ENCODE measurements at places on chromosomes 13 and 19.

DNA sequence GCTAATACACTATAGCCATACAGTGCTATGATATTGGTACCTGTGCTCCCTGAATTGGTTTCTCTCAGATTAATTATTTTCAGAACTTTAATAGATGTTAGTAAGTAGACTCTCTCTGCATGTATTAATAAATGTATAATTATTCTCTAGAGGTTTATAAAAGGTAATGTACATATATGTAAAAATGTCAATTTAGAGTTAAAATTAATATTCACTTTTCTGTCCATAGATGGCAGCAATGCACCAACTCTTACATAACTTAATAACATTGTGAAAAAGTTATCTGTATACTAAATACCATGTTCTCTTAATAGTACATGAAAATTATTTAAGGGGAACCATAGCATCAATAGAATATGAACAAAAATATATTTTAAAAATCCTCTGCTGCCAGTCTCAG is 515.0 kb upstream of the KLHL1 start:
- DNase-seq = no peak

DNA sequence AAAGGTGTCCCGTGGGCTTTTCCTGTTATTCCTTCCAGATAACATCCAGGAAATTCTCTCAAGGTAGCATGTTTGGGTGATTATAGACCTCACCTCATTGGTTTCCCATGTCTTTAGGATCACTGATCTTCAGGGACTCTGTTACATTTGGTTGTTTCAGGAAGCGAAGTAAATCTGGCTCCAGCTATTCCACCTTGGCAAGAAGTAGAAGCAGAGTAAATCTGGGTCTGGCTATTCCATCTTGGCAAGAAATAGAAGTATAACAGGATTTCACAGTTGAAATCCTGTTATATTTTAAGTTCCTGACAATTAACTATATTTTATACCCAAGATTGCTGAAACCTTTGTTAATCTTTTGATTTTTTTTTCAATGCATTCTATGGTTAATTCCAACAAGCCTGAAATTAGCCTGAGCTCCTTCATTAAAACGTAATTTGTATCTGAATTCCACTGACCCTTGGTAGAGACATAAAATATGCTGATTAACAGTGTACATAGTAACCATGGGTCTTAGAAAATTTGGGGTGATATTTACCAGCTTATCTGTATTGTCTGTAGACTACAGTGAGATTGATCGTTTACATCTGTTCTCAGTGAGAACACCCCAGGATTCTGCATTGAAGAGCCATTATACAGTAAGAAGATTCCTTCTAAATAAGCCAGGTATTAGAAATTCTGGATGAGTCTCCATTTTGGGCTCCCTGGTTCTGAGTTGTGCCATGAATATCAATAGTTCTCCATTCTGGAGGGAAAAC is 267.6 kb upstream of the SLITRK6 start:
- no peak for DNase-seq

GRCh38 chr19:35224681-35225571 is 3.6 kb downstream of the FAM187B start:
- DNase-seq = no peak

- no peak for DNase-seq
These were observed 21.1 kb downstream of the ARL11 start for GRCh38 chr13:49649244-49649962.

DNA sequence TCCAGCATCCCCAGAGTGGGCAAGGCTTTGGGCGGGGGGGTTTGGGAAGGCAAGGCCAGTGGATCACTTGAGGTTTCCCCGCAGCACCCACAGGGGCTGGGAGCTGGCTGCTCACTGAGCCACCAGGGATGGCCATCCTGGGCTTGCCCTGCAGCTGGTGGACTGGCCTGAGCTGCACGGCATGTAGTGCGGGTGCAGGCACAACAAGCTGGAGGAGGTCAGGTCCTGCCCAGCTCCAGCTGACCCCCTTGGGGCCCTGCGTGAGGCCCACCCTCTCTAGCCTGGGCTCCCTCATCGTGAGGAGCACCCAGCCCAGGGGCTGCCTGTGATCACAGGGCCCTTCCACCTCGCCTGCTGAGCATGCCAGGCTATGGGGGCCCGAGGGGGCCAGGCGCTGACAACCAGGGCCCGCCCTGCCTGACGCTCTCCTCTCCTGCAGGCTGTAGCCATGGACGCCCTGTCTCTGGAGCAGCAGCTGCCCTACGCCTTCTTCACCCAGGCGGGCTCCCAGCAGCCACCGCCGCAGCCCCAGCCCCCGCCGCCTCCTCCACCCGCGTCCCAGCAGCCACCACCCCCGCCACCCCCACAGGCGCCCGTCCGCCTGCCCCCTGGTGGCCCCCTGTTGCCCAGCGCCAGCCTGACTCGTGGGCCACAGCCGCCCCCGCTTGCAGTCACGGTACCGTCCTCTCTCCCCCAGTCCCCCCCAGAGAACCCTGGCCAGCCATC is 22.9 kb downstream of the COMP start:
- DNase-seq = no peak

GRCh38 chr19:29809795-29810503 is 1.8 kb upstream of the CCNE1 start:
- no peak for DNase-seq

DNA sequence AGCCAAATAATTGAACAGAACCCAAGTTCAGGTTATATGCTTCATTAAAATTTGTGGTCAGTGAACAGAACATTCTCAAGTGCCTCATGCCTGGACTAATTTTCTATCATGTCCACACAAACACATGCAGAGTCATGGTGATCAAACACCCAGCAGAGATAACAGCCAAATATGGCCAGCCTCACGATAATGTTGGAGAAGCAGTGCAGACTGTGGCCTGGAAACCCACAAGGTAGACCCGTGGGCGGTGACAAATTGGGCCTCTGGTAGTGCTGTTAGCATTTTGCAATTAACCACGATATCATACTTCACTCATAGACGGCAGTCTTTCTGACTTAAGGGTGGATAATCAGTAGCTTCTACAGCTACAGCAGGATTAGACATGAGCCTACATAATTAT is 35.0 kb upstream of the VWA8 start:
- no peak for DNase-seq

DNA sequence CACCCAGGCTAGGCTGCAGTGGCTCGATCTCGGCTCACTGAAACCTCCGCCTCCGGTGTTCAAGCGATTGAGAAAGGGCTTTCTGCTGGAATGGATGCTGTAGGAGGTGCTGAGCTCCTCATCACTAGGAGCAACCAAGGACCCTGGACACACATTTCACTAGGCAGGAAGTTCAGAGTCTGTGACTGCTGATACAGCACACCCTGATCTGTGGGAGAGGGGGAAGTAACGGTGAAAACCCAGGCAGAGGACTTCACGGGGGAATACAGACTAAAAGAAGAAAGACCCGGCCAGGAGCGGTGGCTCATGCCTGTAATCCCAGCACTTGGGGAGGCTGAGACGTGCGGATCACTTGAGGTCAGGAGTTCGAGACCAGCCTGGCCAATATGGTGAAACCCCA is 11.9 kb upstream of the NOTCH3 start:
- DNase-seq = no peak

DNA sequence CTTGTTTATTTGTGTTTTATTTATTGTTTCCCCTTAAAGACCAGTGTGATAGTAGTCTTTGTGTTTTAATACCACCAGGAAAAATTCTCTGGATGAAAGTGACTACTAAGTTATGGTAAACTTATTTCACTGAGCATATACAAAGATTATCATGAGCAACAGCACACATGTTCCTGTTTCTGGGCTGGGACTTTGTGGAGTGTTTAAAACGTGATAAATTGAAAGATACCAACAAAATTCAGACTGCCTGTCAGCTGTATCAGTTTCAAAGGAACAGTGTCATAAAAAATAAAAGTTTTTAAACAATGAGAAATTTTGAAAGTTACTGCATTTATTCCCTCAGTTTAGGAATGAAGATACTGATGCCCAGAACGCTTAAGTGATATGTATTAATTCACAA is 259.4 kb downstream of the DACH1 start:
- no peak for DNase-seq

DNA sequence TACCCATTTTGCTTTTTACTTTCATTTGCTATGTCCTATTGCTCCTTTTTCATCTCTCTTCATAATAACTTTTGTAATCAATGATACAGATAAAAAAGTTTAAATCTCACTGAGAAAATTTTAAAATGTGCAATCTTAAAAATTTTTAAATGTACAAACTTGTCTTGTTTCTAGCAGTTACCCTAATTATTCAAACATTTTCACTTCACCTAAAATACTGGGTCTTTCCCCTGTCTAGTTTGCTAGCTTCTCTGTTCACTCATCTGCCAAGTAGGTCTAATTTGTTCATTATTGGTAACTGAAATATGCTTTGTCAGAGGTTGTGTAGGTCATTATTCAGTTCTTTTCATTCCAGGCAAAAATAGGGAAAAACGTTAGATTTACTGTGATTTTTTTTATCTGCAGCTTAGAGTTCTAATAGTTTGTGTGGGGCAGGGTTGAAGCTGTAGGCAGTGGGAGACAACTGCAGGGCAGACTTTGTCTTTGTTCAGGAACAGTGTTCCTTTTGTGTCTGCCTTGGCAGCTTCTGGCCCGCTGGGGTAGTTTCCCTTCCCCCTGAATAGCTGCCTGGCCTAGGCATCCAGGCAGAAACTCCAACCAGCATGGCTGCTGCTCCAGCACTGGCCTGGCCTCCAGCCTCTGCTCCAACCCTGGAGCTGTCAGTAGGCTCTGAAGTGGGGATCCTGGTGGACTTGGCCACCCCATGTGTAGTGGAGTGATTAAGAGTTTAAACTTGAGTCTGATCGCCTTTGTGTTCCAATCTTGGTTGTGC is 48.5 kb downstream of the WDFY2 start:
- no peak for DNase-seq

DNA sequence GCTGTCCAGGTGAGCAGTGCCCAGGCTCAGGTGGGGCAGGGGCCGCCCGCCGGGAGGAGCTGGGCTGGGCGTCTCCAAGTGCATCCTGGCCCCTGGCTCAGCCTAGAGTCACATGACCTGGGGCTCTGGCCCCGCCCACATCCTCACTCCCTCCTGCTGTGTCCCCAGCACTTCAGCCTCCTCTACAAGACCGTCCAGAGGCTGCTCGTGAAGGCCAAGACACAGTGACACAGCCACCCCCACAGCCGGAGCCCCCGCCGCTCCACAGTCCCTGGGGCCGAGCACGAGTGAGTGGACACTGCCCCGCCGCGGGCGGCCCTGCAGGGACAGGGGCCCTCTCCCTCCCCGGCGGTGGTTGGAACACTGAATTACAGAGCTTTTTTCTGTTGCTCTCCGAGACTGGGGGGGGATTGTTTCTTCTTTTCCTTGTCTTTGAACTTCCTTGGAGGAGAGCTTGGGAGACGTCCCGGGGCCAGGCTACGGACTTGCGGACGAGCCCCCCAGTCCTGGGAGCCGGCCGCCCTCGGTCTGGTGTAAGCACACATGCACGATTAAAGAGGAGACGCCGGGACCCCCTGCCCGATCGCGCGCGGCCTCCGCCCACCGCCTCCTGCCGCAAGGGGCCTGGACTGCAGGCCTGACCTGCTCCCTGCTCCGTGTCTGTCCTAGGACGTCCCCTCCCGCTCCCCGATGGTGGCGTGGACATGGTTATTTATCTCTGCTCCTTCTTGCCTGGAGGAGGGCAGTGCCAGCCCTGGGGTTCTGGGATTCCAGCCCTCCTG is 16.8 kb upstream of the CELF5 start:
- DNase-seq = no peak

GRCh38 chr13:106772006-106772601 is 204.2 kb upstream of the ARGLU1 start:
- DNase-seq = no peak

- DNase-seq = no peak
These were observed 21.6 kb downstream of the FXYD5 start for GRCh38 chr19:35176181-35176570.

GRCh38 chr13:92743992-92744391 is 482.6 kb upstream of the GPC6 start:
- no peak for DNase-seq

GRCh38 chr13:69474011-69474685 is 633.5 kb upstream of the ATXN8OS start:
- DNase-seq = no peak

DNA sequence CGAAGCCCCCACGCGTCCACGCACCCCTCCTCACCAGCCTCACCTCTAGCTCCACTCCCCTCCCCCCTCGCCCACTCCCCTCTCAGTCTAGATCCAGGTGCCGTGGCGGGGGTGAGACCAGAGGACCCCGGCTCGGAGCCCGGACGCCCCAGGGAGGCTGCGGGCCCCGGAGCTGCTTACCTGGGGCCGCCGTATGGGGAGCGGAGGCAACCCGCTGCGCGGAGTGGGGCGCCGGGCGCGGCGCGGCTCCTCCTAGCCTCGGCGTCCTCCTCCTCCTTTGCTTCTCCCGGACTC is 353 bp downstream of the ENOX1 start:
- no peak for DNase-seq

DNA sequence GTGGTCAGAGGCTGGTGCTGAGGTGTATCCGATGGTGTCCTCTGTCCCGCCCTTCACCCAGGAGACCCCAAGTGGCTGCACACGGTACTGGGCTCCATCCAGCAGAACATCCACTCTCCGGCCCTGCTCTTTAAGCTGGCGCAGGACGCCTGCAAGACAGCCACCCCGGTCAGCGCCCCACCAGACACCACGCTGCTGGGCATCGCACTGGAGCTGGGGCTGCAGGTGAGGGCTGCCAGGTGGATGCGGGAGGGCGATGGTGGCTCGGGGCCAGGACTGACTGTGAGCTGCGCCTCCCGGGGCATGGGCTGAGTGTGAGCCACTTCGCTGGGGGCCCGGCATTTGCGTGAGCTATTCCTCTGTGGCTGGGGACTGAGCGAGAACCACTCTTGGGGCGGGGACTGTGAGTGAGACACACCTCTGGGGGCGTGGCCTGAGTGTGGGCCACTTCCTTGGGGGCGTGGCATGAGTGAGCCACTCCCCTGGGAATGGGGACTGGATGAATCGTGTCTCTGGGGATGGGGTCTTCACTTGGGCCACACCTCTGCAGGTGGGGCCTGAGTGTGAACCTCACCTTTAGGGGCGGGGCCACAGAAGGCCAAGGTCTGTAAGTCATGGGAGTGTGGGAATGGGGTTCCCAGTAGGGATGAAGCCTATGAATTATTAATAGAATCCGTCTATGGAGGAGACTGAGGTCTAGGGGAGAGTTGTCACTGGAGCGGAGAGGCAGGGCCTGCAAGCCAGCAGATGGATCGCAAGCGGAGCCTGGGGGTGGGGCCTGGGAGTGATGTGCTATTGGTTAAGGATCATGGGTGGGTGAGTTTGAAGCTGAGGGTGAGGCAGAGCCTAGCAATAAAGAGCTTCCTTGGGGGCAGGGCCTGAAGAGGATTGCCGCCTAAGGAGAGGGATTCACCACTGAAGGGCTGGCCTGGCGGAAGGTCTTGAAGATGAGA is 30.5 kb downstream of the ZSWIM4 start:
- DNase-seq = no peak

GRCh38 chr13:29709407-29710069 is 114.0 kb upstream of the SLC7A1 start:
- no peak for DNase-seq

- peak; percentile 97 for DNase-seq
These were observed at the start of gene COLGALT1 for GRCh38 chr19:17555480-17555928. Gene COLGALT1 (plus strand): TSS chr19:17555649. CDS start chr19:17555714, 65 bp downstream.

GRCh38 chr13:63567031-63567430 is 2151.4 kb upstream of the PCDH20 start:
- no peak for DNase-seq

GRCh38 chr13:59728896-59729545 is 434.7 kb downstream of the DIAPH3 start:
- no peak for DNase-seq

GRCh38 chr19:44260343-44260681 is 626 bp downstream of the ZNF233 start:
- no peak for DNase-seq

Measured in T follicular helper cell (primary cell).